Uterus (tissue), 4 donors: ENCODE measurements at places on chromosomes 13 and 19. TPM values are rescaled to one million over a fixed set of nuclear protein-coding genes. Genes with fewer than 3 reads are reported as not detected.

The POSTN gene
- total RNA-seq = 74.0 TPM

The SELENOV gene
- not detected for total RNA-seq

The ZFP14 gene
- 10.6 TPM for total RNA-seq

The CATSPERD gene
- not detected for total RNA-seq

The PPM1N gene
- total RNA-seq = not detected

The OR7D4 gene
- not detected for total RNA-seq

The PRTN3 gene
- total RNA-seq = not detected

The SIGLEC11 gene
- 3.9 TPM for total RNA-seq

The ZNF44 gene
- total RNA-seq = 25.3 TPM

The FFAR2 gene
- total RNA-seq = not detected

The NLRP5 gene
- total RNA-seq = not detected

The VAV1 gene
- total RNA-seq = 5.1 TPM

The FBXO17 gene
- 44.7 TPM for total RNA-seq

The CC2D1A gene
- 8.4 TPM for total RNA-seq

The CCDC8 gene
- 7.2 TPM for total RNA-seq

The MCEMP1 gene
- 0.67 TPM for total RNA-seq

The AMER2 gene
- 0.09 TPM for total RNA-seq

The ZNF582 gene
- total RNA-seq = 9.2 TPM

DNA sequence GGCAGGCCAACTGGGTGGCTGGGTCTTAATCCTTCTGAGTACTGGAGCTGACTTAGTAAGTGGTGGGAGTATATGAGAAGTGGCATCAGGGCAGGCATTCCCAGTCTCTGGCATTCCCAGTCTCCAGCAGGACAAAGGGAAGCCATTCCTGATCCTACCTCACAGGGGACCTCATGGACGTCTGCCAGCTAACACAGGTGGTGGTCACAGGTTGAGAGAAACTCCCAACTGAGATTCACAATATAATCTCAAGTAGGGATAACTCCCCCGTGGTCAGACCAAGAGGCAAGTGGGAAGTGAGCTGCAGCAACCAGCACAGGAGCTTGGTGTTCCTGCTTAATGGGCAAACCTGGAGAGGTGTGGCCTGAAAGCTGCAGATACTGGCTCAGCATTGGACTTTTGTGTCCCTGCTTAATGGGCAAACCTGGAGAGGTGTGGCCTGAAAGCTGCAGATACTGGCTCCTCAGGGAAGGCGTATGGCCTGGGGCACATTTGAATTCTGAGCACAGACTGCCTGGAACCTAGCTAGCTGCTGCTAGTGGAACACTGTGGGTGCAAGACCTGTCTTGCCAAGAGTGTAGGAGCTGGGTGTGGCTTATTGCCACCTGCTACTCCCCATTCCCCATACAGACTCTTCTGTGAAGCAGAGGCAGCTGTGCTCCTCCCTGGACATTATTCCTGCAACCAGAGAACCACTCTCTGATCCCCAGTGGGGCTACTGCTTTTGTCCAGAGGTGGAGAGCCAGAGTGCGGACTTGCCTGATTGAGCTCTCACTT, 25.9 kb upstream of the OR10H2 start:
- DNase-seq = no peak

GRCh38 chr13:67136157-67136556, 94.0 kb downstream of the PCDH9 start:
- DNase-seq = no peak

DNA sequence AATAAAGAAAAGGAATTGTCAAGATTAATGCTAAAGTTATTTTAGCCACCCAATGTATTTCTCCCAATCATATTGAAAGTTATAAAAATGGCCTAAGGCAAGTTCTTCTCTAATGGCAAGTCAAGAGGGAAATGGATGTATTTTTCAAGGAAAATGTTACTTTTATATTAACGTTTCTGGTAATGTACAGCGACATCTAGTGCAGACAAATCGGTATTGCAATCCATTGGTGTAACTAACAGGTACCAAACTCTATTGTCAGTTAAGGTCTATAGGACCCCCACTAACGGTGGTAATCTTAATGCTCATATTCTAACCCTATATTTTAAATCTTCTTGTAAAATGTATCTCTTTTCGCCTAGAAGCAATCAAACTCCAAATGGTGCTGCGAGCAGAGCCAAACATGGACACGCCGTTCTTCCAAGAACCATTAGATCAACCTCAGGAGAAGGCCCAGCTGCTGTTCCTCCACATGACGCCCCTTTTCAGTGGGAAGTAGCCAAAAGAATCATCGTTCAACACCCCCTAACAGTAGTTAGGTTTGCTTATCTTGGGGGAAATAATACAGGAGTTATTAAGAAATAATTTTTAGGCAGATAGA, 98.5 kb upstream of the PABPC3 start:
- no peak for DNase-seq

- peak; percentile 97 for DNase-seq
Measured at GRCh38 chr19:16076154-16076957, at the start of gene TPM4. Gene TPM4, plus strand, starts transcription at chr19:16076495. Its CDS starts 71 bp downstream, at chr19:16076566.

DNA sequence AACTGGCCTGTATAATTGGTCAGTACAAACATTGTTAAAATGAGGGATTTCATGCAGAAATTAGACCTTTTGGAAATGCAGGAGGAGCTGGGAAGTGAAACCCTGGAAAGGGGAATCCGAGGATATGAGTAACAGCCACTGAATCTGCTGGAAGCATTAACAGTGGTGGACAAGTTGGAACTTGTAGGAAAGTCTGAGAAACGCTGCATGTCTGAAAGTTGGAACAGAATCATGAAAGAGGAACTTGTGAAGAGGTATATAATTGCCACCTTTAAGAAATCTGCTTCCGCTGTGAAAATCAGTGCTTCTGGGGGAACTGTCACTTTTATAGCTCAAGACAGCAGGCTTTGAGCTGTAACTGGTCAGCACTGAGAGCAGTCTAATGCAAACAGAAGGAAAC, 716.5 kb upstream of the PRR20A start:
- DNase-seq = no peak

DNA sequence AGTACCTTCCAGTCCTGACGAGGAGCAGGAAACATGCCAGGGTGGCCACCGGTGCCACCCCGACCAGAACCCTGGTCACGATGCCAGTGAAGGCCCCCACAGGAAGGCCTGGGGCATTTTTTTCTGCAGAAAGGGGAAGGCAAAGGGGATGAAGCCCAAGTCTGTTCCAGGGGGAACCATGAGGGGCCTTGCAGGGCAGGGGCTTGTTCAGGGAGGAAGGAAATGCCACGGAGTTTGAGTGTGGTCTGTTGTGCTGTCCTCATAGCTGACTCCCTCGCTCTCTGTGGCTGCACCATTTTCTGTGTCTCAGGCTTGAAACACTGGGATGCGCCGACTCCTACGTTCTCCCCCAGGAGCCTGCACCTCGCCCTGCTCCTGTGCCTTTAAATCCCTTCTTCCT, 27.5 kb upstream of the CEACAM1 start:
- DNase-seq = no peak

DNA sequence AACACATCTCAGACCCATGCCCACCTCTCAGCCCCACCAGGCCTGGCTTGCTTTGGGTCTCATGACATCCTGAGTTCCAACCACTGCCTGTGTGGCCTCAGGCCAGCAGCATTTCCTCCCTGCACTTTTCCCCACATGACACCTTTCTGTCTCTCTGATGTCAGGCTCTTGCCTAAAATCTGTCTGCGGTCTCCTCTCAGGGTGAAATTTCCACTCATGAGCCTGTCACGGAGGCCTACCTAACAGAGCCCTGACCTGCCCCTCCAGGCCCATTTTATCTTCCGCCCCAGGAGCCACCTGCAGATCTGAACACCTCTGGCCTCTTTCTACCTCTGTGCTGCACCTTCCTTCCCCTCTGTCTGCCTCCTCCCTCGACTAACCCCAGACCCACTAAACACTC, 93.5 kb downstream of the ZDHHC20 start:
- DNase-seq = no peak

DNA sequence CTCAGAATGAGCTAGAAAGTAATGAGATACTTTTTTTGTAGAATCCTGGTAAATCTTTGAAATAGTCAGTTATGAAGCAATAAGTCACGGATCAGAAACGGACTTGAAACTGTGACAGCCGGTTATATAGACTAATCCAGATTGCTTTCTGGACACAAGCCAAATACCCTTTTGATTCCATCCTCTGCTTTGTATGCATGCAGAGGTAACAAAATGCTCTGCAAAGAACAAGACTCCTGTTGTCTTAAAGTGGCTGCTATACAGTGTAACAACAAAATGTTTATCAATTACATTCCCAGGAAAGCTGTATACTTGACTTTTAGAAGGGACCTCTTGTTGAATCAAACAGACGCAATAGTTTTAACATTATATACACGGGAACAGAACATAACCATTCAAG, 66.5 kb upstream of the STARD13 start:
- no peak for DNase-seq

- no peak for DNase-seq
Measured at GRCh38 chr13:51113969-51114368, 2.9 kb upstream of the C13orf42 start.

DNA sequence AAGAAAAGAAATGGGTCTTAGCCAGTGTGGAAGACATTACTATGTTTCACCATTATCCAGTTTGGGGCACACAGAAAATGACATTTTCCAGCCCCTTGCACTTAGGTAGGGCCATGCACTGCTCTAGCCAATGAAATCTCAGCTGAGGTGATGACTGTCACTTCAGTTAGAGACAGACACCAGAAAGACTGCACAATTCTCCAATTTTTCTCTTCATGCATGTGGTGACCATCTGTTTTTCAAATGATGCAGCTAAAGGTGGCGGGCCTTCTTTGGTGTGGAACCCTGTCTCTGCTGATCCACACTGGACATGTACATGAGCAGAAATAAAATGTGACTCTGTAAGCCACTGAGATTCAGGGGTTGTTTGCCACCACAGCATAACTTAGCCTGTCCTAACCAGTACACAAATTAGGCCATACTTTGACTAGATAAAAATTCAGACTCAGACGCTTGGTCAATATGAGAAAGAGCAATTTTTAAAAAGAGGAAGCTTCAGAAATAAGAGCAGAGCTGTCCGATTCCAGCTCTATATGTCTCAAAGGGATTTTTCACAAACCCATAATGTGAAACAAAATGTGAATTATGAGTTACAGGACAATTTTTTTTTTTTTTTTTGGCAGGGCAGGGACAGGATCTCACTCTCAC, 6.7 kb downstream of the ZNF565 start:
- no peak for DNase-seq

DNA sequence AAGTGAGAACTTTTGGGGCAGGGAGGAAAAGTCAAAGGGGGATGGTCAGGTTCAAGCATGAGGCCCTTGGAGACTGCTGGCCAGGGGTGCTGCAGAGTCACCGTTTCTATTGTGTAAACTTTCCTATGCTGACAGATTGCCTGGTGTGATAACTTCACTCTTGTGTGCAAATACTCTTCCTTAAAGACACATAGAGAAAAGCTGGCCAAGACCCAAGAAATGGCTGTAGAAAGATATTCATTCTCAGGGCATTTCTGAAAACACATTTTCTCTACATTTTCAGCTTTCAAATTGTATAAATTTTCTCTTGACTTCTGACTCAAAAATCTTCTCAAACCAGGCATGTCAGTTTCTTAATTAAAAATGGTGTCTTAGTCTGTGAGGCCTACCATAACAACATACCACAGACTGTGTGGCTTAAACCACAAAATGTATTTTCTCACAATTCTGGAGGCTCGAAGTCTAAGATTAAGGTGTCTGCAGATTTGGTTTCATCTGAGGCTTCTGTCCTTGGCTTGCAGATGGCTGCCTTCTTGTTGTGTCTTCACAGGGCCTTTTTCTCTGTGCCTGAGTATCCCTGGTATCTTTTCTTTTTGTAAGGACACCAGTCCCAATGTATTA, 304.5 kb downstream of the KCNRG start:
- no peak for DNase-seq

- no peak for DNase-seq
Measured at GRCh38 chr19:14404312-14404711, 14.8 kb downstream of the DDX39A start.

DNA sequence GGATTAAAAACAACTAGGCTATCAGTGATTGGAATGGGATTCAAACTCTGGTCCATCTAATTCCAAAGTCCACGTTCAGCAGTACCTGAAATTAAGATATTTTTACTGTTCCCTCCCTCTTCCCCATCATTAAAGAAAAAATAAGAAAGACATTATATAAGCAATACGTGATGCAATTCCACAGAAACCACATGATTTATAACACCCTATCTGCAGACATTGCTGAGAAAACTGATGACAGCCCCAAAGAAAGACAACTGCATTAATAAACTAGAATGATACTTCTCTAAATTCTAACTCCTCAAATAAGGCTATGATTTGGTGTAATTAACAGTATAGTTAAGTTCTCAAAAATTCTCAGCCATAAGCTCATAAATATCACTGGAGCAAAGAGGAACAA, 19.1 kb downstream of the LNX2 start:
- no peak for DNase-seq

GRCh38 chr19:12913851-12914690, 5.0 kb downstream of the SYCE2 start:
- no peak for DNase-seq

GRCh38 chr13:54445453-54445852, 1416.8 kb downstream of the OLFM4 start:
- DNase-seq = no peak

GRCh38 chr13:27927444-27928352, 7.9 kb downstream of the PDX1 start:
- DNase-seq = no peak

- DNase-seq = no peak
Measured at GRCh38 chr19:54428323-54429175, 13.3 kb downstream of the TTYH1 start.

- no peak for DNase-seq
Measured at GRCh38 chr13:48429036-48429435, 16.1 kb upstream of the LPAR6 start.

DNA sequence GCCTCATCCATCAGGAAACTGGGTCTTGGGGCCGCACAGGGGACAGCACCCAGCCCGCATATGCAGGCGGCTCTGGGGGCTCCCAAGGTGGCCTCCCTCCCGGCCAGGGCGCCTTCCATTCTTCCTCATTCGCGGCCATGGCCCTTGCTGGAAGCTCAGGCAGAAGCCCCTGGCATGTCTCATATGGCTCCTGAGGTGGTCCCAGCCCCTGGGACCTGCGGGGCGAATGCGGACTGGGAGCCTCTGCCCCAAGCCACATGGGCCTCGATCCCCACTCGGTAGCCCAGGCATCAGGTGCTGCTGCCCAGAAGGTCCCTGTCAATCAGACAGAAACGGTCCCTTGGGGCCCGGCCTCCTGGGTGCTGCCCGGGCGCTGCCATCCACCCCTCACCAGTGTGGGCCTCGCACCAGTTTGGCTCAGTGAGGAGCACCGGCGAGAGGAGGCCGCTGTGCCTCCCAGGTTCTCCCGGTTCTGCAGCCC, 301.6 kb downstream of the TEX29 start:
- no peak for DNase-seq

- DNase-seq = no peak
Measured at GRCh38 chr19:48239582-48240141, 16.1 kb downstream of the CARD8 start.
